Head of caudate nucleus (tissue), 42 donors: ENCODE measurements at places on chromosomes 7 and 10.

- no peak for DNase-seq
Observed at GRCh38 chr10:125256026-125256425, 95.7 kb upstream of the CTBP2 start.

DNA sequence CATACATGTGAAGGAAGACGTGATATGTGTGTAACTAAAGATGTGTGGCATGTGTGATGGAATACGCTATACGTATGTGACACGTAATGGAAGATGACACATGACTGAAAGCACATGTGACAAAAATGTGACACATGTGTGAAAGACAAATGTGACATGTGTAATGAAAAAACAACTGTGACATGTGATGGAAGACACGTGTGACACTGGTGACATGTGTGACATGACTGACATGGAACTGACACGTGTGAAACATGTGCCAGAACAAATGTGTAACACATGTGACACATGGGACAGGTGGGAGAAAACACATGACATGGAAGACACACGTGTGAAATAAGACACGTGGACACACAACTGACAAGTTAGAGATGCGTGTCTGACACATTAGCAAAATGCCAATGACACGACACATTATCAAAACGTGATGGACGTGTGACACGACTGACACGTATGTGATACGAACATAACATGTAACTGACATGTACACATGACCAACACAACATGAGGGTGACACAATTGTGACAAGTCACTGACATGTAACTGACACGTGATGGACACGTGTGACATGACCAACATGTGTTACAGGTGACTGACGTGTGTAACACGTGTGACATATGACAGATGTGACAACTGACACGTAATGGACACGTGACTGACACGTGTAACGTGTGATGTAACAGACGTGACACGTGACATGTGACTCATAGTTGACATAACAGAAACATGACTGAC is 24.4 kb downstream of the CRPPA start:
- no peak for DNase-seq

DNA sequence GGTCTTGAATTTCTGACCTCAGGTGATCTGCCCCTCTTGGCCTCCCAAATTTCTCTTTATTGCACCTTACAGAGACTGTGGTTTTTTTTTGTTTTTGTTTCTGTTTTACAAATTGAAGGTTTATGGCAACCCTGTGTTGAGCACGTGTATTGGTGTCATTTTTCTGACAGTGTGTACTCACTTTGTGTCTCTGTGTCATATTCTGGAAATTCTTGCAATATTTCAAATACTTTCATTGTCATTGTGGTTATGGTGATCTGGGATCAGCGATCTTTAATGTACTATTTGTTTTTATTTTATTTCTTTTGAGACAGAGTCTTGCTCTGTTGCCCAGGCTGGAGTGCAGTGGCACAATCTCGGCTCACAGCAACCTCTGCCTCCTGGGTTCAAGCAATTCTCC is 89.8 kb downstream of the PRTFDC1 start:
- no peak for DNase-seq

DNA sequence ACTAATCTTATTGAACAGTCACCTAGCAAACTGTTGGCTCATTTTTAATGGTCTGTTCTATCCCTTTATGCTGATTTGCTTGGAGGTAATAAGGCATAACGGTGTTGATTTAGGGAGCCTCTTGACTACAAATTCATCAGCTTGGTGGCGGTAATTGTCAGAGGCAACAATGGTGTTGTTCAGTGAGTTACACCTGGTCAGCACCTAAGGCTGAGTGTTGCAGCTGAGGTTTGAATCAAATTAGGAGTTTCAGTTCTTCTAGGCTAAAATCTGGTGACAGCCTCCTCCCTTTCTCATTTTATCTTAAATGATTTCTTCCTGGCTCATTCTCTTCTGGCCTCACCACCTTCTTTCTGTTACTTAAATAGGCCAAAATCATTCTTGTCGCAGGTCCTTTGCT is 42.3 kb upstream of the SP8 start:
- DNase-seq: no peak

- DNase-seq: no peak
Observed at GRCh38 chr7:118657391-118658005, 433.0 kb downstream of the ANKRD7 start.

- no peak for DNase-seq
Observed at GRCh38 chr10:129915526-129916378, 48.3 kb downstream of the EBF3 start.

DNA sequence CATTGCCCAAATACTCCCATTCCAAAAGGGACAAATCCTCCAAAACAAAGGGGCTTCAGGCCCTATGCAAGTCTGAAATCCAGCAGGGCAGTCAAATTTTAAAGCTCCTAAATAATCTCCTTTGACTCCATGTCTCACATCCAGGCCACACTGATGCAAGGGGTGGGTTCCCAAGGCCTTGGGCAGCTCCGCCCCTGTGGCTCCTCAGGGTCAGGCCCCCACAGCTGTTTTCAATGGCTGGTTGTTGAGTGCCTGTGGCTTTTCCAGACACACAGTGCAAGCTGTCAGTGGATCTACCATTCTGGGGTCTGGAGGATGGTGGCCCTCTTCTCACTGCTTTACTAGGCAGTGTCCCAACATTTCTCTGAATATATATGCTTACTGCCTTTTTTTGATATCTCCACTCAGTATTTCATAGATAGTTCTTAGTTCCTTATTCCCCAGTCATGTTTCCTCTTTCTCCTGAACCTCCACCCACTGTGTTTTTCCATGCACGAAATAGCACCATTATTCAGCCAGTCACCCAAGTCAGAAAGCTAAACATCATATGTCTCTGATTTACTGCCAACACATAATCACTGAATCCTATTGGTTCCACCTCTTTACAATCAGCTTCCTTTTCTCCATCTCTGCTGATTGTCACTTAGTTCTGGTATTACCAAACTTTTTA is 172.6 kb upstream of the CACNA2D1 start:
- no peak for DNase-seq

DNA sequence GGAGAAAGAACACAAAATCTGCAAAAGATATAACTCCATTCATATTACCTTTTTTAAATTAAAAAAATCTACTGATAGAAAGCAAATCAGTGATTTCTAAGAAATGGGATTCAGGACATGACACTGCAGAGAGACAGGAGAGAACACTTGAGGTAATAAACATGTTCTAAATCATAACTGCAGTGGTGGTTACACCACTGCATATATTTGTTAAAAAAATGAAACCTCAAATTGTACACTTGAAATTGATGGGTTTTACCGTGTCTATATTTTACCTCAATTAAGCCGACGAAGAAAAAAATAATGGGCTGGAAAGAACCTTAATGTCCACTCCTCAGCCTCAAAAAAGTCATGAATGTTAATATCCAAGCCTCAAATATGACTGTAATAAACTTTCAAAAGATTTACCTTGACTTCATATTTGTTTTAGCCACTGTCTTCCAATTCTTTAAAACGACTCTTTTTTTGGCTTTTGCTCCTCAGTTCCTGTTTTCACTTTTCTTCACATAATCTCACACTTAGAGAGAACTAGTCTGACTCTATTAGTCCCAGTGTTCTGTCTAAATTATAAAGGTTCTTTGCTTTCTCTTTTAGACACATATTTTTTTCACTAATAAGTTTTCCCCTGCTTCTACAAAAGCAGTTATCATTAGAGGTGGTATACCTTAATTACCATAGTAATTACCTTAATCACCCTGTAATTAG is 502.4 kb downstream of the GRM8 start:
- no peak for DNase-seq

DNA sequence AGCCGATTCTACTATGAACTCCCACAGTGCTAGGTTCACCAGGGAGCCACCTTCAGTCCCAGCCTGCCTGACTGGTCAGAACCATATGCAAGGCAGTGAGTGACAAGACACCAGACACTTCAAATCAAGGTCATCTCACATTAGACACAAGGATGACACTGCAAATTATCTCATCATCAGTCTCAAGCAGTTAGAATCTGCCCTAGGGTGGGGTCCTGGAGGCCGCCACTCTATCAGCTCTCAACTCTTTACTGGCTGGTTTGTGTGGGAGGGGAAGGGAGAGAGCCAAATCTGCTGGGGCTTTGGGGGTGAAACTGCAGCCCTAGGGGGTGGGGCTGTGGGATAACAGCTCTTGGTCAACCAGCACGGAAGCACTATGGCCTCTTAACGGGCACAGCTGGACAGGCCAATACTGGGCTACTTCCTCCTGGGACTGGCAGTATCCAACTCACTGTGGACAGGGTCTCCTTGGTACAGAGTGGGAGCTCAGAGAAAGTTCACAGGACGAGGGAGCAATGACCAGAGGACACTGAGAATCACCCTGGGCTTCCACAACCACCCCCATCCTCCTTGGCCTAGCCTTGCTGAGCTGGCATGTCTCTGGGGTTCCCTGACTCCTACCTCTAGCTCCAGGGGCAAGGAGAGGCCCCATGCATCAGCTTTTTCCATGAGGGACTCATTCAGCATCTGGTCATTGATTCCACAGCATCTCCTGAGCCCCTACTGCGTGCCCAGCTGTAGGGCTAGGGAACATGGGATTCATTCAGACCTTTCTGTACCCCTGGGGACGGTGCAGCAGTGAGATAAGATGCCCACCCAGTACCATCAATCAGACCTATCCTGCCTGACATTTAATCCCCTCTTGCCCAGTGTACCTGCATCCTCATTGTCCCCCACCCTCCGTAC is 5.4 kb downstream of the GPRIN2 start:
- DNase-seq: no peak

DNA sequence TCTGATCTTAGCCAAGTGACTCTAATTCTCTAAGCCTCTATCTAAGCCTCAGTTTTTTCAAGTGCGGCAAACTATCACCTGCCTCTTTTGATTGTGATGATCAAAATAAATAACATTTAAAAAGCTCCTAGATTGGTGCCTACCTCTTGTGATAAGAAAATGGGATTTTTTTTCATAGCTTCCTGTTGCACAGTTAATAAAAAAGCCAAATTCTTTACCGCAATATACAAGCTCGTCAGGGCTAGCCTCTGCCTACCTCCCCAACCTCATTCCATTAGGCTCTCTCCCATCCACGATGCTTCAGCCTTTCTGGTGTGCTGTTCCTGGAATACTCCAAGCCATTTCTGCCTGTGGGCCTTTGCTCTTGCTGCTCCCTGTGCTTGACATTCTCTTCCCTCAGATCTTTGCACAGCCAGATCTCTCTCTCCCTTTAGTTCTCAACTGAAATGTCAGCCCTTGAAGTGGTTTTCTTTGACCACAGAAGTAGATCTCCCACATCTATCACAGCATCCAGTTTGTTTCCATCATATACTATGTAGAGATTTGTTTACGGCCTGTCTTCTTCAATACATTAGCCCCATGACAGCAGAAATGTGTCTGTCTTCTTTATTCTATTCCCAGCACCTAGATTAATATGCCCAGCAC is 48.8 kb downstream of the SFR1 start:
- DNase-seq: no peak

DNA sequence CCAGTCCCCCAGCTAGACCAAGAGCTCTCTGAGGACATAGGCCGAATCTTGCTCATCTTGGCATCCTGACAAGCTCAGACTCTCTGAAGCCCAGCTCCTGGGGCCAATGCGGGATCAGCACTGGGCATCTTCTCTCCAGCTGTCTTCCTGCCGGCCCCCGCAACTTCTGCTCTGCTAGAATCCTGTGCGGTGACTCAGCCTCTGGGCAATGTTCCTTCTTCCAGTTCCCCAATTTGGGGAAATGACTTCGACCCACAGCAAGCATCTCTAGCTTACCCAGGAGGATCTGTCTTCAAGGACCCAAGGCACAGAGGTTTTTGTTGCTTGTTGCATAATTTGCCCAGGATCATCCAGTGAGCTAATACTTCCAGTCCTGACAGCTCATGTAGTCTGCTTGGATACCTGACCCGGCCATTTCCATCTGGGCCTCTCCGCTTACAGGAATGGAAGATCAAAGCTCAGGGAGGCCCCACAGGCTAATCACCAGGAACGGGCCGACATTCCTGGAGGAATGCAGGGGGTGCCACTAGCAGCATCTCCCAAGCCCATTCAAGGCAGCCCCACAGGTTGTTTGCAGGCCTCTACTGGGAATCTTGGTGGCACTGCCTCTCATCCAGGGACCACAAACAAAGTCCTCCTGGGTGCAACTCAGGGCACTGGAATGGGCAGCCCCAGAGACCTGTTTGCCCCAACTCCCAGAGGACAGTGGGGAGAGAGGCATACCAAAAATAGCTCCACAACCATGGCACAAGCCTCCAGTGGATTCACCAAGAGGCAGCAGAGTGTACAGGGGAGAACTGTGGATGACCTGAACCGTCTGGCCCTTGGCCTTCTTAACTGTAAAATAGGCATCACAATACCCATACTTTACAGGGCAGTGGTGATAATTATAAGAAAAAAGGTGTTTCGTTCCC is 151.9 kb downstream of the NEURL1 start:
- no peak for DNase-seq

GRCh38 chr7:31478721-31479120 is 35.2 kb upstream of the ITPRID1 start:
- DNase-seq: no peak

GRCh38 chr7:23462846-23463245 is 7.4 kb downstream of the IGF2BP3 start:
- DNase-seq: no peak

- no peak for DNase-seq
Observed at GRCh38 chr10:70093335-70093944, 39.2 kb downstream of the AIFM2 start.

DNA sequence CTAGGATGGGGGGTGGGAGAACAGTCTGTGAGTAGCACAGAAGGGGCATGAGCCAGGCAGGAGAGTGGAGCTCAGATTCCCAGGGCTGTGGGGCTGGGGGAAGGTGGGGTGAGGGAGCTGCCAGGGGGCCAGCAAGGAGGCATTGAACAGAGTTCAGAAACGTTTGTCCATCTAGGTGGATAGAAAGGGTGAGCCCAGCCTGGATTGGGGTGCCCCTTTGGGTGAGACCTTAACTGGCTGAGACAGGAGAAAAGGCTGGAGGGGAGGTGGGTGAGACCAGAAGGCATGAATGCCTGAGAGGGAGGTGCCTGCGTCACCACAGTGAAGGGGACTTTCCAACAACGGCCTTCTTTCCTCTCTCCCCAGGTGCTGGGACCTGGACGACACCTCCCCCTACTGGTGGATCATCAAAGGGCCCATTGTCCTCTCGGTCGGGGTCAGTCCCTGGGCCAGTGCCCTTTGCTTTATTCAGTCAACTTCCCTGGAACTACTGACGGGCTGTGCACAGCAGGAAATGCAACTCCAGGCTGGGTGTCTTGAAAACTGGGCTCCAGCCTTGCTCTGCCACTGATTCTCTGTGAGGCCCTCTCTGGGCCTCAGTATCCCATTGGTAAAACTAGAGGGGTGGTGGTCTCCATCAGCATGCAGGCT is 11.0 kb downstream of the GHRHR start:
- no peak for DNase-seq

DNA sequence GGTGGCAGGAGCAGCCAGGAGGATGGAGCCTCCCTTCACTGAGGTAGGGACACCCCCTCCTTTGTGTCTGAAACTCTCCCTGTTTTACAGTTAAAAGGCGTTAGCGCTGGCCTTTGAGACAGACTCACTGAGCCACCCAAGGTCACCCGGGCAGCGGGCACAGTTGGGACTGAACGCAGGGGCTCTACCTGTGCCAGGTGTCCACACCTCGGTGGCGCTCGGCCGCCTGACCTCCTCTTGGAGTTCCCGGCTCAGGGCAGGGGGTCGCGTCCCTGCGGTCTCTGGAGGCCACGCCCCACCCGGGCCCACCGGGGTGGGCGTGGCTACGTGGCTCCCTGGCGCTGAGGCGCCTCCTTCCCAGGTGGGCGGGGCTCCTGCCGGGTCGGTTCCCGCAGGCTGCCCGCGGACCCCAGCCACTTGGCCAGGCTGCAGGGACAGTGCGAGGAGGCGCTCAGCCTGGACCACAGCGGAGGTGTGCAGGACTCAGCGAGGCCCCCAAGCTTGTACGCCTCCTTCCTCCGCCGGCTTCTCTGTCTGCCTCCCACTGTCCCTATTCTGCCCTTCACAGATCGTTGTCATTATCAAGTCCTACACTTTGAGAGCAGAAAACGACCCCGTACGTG is 39.9 kb upstream of the LEP start:
- DNase-seq: no peak
